Omental fat pad (tissue), 4 donors: ENCODE measurements at places on chromosomes 16 and 17.

GRCh38 chr17:80839970-80840369 lies 151.7 kb upstream of the CHMP6 start:
- no peak for DNase-seq

DNA sequence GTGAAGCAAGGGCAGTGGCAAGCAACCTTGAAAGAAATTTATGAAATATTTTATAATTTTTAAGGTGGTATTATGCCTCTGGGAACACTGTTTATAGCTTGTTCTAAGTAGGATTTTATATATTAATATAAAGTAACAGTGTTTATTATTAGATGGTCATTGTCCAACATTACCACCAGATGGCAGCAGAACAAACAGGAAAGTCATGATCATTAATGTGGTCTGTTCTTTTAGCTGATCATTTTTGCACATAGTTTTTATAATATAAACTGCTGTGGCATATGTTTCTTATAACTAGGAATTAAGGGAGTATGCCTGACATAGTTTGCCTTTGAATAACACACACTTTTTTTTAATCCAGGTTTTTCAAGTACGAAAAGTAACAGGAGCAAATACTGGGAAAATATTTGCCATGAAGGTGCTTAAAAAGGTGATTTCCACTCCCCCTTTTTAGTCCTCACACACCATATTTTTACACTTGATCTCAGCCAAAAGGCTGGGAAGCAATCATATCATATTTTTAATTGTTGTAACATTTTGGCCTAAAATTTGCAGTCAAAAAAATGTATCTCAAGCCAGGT lies 21.4 kb downstream of the RPS6KB1 start:
- DNase-seq: no peak

DNA sequence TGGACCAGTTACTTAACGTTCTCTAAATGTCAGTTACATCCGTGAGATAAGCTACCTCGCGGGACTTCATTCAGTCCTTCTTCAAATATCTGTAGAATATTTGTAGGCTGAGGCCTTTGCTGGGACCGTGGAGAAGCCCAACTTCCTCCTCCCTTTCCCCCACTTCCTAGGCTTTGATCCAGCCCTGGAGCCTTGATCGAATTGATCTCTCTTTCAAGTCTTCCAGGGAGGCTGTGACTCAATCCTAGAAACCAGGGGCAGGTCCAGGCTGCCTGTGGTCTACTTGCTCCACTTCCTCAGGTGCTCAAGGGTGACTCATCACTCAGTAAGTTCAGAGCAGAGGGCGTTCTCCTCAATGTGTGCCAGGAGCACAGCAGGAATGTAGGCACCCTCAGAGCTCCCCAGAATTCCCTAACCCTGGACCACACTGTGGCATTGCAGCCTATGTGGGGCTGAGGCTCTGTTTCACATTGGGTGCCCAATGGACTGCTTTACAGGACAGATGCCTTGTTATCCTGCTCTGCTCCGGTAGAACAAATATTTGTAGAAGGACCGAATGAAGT lies 11.2 kb upstream of the CEP20 start:
- DNase-seq: peak; percentile 25

DNA sequence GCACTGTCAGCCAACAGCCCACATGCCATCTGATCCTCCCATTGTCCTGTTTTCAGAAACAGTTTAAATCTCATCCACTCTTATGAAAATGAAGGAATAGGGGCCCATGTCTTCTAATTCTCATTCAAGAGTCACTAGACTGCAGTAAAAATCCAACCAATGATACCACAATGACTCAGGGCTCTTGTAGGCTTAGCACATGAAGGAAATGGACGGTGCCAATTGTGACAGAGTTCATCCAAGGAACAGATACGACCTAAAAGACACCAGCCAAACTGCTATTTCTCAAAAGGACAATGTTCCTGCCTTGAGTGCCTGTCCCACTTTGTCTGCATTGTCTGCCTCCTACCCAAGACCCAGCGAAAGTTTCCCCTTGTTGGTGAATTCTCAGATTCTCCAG lies 204.8 kb upstream of the COX10 start:
- DNase-seq: no peak

DNA sequence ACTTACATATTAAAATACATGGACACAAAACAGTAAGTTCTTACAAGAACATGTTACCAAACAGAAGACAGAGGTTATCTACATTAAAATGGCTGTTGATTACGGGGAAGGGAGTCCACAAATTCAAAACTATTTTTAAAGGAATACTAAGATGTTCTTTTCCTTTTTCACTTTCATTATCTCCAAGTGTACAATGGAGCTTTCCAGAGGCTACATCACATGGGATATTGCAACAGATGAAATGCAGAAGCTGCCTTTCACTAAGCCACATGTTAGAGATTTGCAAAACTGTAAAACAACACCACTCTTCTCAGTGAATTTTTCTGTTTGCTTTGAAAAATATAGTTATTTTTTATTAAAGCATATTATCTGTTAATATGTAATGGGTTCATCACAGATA lies 53.6 kb downstream of the XPO6 start:
- no peak for DNase-seq

DNA sequence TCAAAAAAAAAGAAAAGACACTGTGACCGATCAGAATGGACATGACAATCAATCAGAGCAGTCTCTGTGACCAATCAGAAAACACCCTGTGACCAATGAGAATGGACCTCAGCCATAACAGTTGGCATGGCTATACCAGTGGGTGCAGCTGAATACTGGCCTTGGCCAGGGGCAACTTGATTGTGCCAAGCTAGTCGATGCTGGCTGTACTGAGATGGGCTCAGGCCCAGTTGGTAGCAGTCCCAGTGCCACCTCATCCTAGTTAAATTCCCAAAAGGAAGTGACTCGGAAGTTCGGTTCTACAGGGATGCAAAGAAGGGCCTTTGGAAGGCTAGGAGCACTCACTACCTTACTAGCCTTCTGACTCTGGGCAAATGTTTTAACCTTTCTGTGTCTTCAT lies 37.2 kb upstream of the BCO1 start:
- DNase-seq: no peak

DNA sequence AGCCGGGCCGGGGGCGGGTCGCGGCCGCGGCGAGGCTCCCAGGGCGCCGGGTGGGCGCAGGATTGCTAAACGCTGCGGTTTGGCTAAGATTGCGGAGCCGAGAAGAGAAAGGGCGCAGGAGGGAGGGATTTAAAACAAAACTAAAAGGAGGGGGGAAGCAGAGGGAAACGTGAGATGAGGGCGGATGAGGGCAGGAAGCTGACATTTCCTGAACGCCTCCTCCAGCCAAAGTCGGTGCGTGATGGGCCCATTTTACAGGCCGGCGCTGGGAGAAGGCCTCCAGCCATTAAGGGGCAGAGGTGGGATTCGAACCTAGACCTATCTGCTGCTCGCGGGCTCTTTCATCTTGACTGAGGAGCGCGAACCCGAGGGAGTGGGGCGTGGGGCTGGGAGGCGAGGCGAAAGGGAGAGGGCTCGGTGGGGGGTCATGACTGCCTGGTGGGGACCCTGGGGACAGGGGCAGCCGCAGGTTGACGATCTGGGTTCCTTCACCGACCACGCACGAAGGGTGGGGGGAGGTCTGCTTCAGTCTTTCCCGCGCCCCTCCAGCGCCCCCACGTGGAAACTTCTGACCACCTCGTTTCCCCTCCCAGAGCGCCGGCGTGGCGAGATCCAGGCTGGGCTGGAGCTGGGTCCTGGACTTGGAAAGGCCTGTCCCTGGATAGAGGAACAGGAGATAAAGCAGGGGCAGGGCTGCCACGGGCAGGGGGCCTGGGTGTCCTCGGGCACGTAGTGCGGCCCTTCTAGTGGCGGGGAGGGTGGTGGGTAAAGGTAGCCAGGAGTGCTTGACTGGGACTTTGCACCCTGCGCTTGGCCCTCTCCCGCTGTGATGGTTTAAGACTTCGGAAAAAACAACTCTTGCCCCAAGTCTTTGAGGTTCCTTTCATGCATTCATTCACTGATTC lies 3.8 kb upstream of the TAC4 start:
- DNase-seq: peak; percentile 63

DNA sequence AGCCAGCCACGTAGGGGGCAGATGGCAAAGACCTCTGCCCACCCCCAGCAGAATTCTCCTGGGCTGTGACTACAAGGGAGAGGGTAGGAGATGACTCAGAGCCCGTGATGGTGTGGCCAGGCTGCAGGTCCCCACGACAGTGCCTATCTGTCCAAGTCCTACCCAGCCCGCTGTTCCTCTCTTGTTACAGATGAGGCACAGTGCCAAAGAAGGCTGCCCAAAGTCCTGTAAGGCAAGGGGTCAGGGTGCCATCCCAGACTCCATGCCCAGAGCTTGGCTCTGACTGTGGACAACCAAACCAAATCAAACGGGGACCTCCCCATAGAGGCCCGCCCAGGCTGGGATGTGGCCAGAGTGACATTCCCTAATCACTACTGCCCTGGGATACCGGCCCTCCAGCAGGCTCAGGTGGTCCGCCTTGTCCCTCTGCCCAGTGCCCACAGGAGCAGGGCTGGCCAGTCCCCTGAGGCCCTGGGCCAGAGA lies 12.6 kb upstream of the BCAR1 start:
- DNase-seq: no peak

DNA sequence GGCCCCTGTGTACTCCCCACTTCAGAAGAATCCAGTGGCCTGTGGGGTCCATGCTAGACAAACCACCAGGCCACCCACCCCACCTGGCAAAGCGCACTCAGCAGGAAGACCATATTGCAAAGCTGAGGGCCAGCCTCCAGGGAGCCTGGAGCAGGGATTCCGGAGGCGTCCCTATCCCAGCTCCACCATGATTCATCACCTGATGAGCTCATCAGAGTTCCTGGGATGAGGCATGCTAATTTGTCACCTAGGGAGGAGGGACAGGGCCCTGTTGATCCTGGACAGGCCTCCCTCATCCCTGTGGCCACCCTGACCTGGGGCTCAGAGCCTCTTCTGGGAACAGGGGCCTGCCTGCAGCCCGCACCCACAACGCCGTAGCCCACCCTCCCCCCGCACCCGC lies 131.6 kb upstream of the PLCG2 start:
- DNase-seq: no peak

GRCh38 chr16:77782694-77783093 lies 5.7 kb upstream of the VAT1L start:
- no peak for DNase-seq

- no peak for DNase-seq
Measured at GRCh38 chr17:28372945-28373274, 1.4 kb downstream of the SARM1 start.

DNA sequence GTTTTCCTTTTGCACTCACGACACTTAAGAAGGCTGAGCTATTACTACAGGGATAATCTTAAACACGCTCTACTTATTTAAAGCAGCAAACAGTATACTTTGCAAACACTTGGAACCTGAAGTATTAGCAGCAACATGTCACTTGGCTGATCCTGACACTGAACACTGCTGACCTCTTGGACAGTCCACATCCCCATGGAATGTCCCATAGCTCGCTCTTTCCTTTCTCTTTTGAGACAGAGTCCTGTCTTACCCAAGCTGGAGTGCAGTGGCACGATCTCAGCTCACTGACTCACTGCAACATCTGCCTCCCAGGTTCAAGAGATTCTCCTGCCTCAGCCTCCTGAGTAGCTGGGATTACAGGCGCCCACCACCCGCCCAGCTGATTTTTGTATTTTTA lies 26.4 kb downstream of the SMYD4 start:
- DNase-seq: no peak

- DNase-seq: no peak
Measured at GRCh38 chr17:77107506-77108433, 33.0 kb upstream of the SEC14L1 start.

DNA sequence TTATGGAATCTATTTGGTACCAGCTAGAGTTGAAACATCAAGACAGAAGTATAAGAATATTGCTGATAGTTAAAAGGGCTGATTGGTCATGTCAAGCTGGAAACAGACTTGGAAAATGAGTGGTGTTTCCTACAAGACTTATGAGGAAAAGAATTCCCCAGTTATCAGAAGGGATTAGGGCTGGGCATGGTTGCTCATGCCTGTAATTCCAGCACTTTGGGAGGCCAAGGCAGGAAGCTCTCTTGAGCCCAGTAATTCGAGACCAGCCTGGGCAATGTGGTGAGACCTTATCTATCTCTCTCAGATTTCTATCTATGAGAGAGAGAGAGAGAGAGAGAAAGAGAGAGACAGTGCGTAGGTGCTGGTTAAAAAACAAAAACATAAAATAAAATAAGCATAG lies 139.5 kb upstream of the PMFBP1 start:
- no peak for DNase-seq

DNA sequence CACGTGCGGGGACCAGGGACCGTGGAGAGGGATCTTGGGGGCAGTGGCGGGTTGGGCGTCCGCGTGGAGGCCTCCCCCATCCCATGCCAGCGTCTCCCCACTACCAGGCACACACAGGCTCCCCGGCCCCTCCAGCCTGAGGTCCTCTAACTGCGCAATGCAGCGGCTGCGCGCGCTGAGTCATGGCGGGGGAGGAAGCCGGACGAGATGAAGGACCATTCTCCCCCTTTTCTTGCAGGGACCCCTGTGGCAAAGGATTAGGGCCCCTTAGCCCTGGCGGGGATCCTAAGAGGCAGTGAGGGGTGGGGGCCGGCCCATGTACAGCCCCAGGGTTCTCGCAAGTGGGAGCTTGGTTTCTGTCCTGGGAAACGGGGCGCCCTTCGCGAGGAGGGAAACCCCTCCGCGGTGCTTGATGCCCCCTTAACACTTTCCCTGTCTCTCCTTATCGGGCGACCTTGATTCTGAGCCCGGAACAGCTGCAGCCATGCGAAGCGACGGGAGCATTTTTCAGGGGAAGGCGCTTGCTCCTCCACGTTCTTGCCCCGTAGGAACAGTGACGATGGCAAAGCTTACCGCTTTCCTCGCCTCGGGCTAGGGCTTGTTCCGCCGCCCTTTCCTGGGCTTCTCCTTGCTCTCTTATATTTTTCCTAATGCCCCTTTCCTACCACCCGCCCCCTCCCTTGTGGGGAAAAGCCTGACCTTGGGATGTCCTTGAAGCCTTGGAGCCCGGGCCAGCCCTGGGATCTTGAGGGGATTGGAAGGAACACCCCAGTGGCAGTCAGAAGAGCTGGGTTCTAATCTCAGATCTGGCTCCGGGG lies 592 bp downstream of the ALDOA start:
- peak; percentile 62 for DNase-seq

DNA sequence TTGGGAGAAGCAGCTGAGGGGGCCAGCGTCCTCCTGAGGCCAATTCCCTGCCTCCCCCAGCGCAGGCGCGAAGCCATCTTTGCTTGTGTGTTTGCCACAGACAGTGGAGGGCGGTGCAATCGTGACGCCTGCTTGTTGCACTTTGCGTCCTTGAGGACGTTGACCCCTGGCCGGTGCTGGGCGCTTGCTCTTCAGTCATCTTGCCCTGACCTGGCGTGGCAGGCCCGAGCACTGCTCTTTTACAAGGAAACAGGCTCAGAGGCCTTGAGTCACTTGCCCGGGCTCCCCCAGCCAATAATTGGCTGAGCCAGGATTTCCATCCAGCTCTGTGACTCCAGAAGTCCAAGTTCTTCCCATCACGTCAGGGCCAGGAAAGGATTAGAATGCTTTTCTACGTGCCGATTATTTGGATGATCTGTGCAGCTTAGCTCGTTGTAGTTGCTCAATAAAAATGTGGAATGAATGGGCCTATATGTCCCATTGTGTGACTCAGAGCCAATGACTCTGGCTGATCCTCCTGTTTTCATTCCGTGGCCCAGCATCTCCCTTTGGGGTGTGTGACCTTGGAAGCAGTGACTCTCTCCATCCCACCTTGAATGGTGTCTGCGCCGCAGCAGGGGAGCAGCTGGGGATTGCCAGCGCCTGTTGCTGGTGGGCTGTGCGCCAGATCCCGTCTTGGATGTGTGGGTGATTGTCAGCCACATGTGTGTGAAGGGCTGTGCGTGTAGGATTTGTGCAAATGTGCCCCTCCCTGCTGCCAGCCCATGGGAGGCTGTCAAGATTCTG lies 214.1 kb downstream of the SEC14L1 start:
- no peak for DNase-seq

- no peak for DNase-seq
Measured at GRCh38 chr17:42559075-42559474, 2.9 kb upstream of the COASY start.
